Activated T-cell treated with anti-CD3 and anti-CD28 coated beads for 4 hours (primary cell): ENCODE measurements at places on chromosomes 3 and 15.

GRCh38 chr15:80934761-80935221 lies 54.8 kb downstream of the MESD start:
- DNase-seq = no peak

DNA sequence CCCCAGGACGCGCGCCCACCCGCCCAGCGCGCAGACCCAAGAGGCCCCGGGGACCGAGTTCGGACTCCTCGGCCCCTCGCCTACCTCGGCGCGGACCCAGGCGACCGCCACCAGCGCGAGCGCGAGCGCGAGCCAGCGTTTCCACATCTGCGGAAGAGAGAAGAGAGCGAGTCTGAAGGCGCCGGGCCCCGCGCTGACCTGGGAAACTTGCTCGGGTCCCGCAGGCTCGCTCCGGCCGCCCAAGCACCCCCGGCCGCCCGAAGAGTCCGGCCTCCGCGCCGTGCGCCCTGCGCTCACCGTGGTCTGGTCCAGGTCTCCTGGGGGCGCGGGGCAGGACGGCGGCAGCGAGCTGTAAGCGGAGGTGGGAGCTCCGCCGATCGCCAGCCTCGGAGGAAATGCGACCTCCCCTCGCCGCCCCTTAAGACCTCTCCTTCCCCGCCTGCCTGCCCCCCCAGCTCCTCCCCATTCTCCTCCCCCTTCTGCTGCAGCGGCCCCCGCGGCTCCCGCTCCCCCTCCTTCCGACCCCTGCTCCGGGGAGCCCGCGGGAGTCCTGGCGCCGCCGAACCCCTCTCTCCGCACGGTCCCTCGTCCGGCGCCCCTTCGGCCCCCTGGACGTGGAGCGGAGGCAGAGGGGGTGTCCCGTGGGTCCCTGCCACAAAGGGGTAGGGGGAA lies at the start of gene FSTL1:
TSS of gene FSTL1 (minus strand) at position 393 of the 672 bp plus-strand sequence. CDS start at position 147, 246 bp downstream.
- DNase-seq = no peak

DNA sequence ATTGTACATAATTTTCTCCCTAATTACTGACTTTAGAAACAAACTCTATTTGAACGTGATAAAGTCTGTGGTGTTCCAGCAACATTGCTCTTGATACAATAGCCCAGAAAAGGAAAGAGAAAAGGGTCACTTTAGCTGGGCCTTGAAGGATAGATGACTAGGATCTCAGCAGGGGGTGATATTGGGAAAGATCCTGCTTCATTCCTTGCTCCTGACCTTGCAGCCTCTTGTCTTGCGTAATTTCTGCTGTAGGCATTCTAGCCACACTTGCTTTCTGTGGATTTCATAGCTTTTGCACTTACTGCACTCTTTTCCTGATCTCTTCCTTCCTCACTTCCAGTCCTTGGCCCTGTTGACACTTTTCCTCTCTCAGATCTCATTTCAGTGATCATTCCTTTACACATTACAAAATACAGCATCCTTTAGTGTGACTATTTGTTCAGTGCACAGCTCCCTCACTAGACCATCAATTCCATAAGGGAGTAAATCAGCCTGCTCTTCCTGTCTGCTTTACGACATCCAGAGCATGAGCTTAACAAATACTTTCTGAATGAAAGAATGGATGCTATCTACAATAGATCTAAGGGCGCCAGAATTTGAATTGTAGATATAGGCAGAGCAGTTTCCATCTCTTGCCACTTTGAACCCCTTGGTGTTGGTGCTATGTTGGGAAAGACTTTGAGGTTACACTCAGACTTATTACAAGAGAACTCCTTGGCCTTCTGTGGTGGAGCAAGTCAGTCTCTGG lies 559.6 kb upstream of the MDFIC2 start:
- DNase-seq = no peak

DNA sequence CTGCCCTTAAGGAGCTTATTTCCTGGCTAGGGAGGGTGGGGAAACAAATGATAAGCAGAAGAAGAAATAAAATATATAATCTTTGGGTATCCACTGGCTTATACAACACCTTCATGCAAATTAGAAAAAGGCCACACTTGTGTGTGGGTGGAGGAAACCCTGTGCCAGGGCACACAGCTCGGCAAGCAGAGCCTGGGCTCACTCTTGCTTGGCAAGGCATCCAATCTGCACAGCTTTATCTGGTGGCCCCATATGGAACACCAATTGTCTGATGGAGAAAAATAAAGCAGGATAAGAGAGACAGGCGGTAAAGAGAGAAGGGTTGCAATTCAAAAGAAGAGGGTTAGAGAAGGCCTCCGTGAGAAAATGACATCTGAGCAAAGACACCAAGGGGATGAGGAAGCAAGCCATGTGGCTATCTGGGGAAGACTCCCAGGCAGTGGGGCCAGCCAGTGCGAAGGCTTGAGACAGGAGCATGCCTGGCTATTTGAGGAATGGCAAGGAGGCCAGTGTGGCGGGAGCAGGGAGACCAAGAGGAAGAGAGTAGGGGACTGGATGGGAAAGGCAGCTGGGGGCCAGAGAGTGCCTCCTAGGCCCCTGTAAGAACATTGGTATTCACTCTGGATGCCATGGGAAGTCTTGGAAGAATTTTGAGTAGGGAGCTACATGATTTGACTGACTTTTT lies 22.5 kb upstream of the VPS8 start:
- no peak for DNase-seq

DNA sequence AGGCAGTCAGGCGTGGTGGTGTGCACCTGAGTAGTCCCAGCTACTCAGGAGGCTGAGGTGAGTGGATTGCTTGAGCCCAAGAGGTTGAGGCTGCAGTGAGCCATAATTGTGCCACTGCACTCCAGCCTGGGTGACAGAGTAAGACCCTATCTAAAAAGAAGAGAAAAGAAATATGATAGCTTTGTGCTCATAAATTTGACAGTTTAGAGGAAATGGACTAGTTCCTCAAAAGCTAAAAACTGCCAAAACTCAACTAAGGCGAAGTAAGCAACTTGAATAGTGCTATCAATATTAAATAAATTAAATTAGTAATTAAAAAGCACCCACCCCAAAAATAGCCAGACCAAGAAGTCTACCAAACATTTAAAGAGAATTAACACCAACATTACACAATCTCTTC lies 24.5 kb upstream of the SLC15A2 start:
- DNase-seq = no peak

GRCh38 chr15:70088887-70089691 lies 8.6 kb downstream of the TLE3 start:
- no peak for DNase-seq

DNA sequence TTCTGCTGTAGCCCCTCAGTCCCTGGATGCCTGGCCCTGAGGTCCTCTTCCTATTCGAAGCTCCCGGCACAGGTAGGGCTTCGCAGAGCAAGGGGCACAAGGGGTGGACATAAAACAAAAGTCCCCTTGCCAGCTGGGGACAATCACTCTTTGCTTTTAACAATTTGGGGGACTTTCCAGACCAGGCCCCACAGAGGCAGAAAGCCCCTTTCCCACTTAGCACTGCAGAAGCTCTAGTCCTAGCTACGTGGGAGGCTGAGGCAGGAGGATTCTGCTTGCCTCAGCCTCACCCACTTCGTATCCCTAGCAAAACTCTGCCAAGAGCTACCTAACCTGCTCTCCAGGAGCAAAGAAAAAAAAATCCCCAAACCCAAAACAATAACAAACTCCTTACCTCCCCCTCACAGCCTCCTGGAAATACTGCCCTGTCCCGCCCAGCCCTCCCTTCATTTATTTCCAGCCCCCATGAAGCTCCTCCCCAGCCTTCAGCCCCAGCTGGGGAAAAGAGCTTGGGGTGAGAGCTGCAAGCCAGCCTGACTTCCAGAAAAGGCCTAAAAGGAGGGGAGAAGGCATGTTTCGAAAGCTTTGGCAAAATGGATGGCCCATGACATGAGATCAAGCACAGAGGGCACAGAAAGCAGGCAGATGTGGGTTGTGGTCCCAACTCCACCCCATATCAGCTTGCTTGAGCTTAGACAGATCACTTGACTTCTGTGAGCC lies at the start of gene CIDEC:
TSS of gene CIDEC (minus strand) at position 424 of the 720 bp plus-strand sequence. CDS start 1,767 bp downstream, outside the sequence.
- DNase-seq = no peak

- no peak for DNase-seq
Measured at GRCh38 chr15:50145451-50145872, 26.4 kb upstream of the ATP8B4 start.

DNA sequence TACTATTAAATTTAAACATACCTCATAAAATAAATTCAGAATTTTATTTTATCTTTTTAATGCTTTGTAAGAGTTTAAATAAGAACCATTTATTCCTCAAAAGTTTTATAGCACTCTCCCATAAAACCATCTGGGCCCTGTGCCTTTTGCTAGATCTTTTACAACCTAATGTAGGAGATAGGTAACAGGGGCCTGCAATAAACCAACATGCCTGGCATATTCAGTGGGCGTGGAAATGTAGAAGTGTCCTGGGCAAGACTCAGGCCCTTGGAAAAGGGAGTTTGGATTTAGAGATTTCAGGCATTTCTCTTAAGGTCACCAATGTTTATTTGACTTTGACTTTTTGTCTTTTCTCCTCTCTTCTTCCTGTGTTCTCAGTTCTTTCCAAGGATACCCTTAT lies 46.4 kb downstream of the POMGNT2 start:
- DNase-seq = no peak

DNA sequence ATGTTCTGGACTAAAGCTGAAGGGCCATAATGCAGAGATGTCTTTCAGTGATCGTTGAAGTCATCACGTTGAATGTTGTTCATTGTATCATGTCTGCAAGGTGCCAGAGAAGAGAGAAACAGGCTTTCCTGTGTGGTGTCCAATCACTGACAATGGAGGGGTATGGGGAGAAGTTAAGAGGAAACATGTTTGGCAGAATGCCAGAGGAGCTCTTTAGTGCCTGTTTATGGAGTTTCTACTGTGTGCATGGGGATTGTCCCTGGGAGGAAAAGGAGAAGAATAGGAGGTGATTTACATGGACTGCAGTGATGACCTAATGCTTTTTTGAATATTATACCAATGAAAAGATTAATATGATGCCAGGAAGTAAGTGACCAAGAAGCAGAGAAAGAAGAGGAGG lies 11.7 kb downstream of the SCAANT1 start:
- DNase-seq = no peak

DNA sequence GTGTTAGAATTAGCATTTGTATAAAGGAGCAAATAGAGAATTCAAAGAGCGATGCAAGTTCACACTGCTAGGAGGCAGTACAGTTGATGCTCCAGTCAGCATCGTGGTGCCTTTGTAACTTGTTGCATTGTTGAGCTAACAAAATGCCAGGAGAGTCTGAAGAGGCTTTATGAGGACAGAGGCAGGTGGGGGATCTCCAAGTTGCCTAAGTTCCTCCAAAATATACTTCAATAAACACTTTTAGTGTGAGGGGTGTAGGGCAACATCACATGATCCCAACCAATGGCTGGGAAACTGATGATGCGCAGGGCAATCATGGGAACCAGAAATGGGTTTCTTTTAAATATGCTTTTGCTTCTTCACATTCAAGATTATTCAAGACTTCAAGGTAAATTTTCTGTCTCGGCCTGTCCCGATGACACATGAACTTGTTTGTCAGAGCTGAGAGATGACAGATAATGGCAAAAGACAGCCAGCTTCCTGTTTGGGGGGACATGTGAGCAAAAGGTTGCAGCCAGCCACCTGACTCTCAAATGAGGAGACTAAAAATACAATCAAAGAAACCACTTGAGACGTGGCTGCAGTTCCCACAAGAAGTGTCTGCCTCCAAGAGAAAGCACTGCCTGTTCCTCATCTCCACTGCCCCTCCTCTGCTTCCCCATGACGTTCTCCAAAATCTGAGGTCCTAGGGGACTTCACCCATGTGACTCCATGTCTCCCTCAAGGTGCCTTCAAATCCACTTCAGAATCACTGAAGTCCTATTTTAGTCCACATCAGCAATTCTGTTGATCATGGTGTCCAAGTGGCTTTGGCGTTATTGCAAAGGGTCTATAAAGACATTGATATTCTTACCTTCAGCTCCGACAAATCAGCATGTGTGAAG lies 39.3 kb downstream of the KLHL6 start:
- peak; percentile 33 for DNase-seq
